ENCODE measurements at places on chromosomes 13 and 19. TPM values are rescaled to one million over a fixed set of nuclear protein-coding genes. Genes with fewer than 3 reads are reported as not detected.

- no peak for DNase-seq
Measured at GRCh38 chr13:110265341-110265681, 41.6 kb downstream of the COL4A1 start.

GRCh38 chr19:45999653-46000121 lies 4.4 kb downstream of the CCDC61 start:
- no peak for DNase-seq

DNA sequence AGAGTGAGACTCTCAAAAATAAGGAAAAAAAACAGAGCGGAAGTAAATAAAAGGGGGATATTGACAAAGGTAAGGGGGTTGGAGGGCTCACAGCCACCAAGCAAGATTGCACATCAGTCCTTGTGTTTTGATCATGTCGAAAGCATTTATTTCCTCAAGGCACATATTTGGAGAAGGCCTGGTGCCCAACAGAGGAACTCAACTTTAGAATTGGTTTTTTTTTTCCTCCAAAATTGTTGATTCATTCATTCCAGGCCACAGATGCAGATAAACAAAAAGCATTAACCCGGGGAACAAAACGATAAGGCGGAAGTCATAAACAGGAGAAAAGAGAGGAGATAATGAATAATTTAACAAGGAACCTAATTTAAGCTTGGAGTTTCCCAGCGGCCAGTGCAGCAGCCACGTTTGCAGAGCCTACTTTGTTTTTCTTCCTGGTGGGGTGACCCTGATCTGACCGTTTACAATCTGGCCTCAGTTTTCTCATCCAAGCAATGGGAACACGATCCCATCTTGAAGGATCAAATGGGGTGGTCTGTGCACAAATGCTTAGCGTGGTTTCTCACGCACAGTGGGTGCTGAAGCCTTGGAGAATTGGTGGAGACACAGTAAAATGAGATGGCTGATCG lies 2.1 kb upstream of the PTPRS start:
- no peak for DNase-seq

DNA sequence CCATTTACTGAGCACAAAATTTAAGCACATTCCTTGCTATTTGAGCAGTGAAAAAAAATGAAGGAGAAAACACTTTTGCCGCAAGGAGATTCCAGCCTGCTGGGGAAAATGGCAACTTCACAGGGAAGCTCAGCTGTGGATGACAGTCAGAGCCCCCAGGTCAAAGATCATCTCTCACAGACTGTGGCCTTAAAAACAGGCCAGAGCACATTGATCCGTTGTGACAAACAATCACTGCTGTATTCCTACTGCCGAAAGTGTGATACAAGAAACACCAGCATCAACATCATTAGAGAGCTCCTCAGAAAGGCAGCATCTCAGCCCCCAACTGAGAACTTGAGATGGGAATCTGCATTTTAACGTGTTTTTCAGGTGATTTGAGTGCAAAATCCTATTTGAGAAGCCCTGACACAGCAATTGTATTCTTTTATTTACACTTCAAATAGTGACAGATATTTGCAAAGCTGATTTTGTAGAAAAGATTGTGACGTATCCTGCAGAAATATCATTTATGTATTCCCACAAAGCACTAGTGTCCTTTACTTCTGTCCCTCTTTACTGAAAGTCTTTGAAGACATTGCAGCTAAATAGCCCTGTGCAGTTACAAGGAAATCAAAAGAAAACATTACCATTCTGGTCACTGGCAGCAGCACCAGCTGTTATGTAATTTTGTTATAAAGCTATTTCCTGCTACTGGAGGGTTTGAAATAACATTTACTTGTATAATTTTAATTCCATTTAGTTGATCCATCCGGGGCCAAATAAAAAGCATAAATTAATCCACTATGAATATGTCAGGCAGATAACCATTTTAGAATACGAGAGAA lies 652.0 kb downstream of the LIG4 start:
- no peak for DNase-seq

GRCh38 chr19:40262422-40262821 lies 22.7 kb downstream of the AKT2 start:
- DNase-seq, result no peak

DNA sequence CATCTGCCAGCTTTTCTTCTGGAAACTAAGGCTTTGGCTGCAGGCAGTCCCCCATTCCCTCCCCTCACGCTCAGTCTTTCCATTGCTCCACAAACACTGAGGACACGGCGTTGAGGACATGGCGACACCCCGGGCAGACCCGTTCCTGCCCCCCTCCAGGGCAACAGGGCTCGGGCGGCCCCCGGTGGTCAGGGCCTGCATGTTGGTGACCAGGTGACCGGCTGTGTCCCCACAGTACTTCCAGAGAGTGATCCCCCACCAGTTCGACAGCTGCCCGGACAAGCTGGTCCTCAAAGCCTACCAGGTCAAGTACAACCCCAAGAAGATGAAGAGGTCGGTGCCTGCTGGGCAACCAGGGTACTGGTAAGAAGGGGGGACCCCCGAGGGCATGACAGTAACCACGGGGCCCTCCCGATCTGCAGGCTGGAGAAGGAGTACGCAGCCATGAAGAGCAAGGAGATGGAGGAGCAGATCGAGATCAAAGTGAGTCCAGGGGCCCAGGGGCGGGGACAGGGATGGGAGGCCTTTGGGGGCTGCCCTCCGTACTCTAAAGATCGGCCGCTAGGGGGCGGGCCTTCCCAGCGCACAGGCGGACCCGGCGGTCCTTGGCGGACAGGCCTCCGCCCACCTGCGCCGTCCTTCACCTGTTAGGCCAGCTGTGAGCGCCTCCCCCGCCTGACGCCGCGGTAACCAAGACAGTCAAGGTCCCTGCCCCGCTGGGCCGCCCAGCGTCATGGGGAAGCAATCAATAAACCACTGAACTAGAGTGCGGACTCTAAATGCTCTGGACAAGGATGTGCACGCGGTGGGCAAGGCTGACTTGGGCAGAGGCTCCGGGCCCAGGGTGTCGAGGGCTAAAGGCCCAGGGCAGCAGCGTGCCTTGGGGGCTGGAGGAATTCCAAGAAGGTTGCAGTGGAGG lies 21.1 kb downstream of the PRR36 start:
- DNase-seq, result no peak

Gene CD22
- 0.75 TPM for total RNA-seq

Gene MYH14
- total RNA-seq, result 8.6 TPM
